Stomach (tissue), 19 donors: ENCODE measurements at places on chromosomes 4 and X. TPM values are rescaled to one million over a fixed set of nuclear protein-coding genes. Genes with fewer than 3 reads are reported as not detected.

- no peak for DNase-seq
Measured at GRCh38 chrX:70498129-70498528, 53.5 kb downstream of the DLG3 start.

DNA sequence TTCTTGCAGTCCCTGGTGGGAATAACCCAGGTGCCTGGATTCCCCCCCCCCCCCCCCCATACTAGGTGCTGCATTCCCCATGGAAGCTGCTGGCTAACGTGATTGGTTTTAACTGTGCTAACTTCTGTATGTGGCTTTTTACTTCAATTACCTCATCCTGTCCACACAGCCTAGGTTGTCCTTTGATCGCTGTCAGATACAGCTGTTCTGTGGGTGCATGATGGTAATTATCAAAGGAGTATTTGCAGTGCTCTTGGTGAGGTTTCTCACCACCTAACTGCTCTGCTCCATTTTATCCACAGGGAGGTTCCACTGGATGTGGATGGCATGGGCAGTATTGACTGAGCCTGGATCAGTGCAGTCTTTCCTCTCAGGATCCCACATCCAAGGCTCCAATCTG lies 93.0 kb downstream of the ZNF518B start:
- DNase-seq: no peak

- peak; percentile 67 for DNase-seq
Measured at GRCh38 chrX:153539171-153539978, 21.9 kb downstream of the ATP2B3 start.

DNA sequence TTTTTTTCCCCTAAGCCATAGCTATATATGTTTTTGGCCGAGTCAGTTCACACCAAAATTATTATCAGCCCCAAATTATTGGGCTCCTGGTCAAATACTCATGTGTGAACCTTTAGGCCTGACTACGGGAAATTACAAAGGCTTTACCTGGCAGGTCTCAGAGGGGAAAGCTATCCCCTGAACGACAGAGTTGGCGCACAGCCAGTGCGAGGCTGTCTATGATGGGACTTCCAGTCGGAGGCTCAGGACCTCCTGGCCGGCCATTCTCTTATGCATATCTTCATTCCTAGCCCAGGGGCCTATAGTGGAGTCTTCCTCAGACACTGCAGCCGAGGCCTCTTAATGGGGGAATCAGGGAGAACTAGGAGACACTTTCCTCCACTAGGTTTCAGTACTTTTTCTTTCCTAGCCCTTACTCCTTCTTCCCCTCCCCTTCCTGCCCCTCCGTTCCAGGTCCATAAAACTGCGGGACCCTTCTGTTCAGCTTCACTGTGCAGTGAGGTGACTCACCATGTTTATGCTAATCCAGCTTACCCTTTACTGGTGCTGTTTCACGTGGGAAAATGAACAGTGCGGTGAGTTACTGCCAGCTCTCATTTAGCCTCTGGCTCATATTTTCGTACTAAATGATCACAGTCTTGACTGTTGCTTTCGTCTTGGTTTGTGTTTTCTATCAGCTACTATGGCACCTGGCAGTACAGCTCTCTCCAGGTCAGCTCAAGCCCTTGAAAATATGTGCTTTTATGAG lies 533.9 kb downstream of the FSTL5 start:
- DNase-seq: no peak

DNA sequence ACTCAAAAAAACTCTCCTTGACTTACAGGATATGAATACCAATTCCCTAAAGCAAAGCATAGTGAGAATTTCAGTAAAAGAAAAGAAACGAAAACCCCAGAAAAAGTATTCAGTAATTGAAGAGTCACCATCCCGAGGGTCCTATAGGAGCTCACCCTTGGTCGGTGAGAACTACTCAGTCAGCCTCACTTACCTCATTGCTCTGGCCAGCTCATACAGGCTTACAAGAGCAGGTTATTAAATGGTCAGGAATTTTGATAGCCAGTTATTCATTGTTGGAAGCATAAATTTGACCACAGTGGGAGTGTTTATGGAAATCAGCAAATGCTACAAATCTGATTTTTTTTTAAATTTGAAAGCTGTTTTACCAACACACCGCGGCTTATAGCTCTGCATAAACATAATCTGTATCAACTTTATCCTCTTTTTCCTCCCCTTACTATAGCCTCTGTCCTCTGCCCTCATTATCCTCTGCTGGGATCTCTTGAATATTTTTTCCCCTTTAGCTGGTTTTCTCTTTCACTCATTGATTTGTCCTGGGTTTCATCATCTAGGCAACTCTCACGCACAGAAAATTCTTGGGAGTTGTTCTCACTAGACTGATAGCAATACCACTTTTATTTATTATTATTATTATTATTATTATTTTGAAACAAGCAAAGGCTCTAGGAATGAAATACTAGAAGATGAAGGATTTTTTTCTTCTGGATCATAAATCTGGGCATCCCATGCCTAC lies 11.0 kb upstream of the CXCL2 start:
- no peak for DNase-seq

GRCh38 chr4:166518776-166519175 lies 645.7 kb downstream of the TLL1 start:
- no peak for DNase-seq

Gene AFM
- total RNA-seq: not detected

Gene MAGEB17
- not detected for total RNA-seq
